Neural progenitor cell (in vitro differentiated cells): ENCODE measurements at places on chromosomes 1 and 21.

- no peak for DNase-seq
Observed at GRCh38 chr1:54763816-54764132, 549 bp downstream of the PARS2 start.

- peak; percentile 94 for DNase-seq
Observed at GRCh38 chr1:63774617-63775417, 1.0 kb downstream of the ROR1 start.

DNA sequence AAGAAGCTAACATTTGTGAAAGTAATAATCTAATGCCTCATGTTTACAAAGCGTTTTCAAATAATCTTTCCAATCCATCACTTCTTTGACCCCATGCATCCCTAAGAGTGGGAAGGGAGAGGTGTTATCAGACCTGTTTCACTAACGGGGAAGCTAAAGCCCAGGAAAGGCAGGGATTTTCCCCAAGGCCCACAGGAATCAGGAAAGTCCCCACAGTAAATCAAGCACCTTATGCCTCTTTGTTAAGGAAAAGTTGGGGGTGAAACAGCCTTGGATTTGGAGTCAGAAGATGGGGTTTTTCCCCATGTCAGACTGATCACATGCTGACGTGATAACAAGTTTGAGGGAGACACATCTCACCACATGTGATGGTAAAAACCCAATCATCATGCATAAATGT lies 20.0 kb upstream of the ANGPTL7 start:
- DNase-seq, result no peak

GRCh38 chr1:58824753-58825389 lies 41.0 kb upstream of the JUN start:
- no peak for DNase-seq

GRCh38 chr1:27544834-27545233 lies 54.9 kb upstream of the WASF2 start:
- DNase-seq, result no peak

DNA sequence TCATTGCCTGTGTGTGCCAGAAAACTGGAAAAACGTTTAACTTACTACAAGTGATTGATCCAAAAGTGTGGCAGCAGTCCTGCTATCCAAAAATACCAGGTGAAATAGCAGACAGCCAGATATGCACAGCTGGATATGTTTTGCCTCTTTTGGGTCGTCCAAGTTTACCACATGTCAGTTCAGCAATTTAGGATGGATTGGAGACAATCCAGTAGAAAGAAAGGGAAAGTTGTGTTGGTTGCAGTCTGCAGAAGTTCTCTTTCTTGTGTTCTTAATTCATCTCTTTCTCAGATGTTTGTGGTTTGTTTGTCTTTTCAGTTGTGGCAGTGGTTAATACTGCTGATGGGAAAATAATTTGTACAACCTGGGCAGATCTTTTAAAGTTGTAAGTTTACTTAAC lies 645.0 kb downstream of the PTPRC start:
- no peak for DNase-seq

DNA sequence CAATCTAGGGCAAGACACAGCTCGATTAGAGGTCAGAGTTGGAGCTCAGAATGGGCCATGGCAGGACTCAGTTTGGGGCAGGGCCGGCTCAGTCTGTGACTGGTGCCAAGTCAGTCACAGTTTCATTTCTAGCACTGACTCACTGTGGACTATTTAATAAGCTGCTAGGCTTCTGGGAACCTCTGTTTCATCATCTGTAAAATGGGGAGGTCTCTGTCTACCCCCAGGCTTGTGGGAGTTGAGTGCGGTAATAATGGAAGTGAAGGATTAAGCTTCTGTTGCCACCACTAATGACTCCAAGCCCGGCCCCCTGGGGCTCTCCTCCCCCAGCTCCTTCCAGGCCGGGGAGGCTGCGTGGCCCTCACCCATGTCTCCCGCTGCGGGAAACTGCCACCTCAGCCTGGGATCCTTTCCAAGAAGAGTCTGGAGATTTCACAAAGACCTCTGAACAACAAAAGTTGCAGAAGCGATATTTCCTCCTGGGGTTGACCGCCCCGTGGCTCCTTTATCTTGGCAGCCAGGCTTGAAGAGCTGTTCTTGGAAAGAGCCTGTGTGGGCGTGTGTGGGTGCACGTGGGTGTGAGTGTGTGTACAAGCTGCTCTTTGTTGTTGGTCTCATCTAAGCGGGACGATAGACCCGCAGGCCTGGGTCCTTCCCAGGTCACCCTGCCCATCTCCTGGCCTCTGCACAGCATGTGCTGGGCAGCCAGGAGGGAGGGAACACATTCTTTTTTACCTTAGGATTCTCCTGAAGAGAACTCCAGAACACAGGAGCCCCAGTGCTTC lies 29.1 kb downstream of the KNCN start:
- DNase-seq, result peak; percentile 39

DNA sequence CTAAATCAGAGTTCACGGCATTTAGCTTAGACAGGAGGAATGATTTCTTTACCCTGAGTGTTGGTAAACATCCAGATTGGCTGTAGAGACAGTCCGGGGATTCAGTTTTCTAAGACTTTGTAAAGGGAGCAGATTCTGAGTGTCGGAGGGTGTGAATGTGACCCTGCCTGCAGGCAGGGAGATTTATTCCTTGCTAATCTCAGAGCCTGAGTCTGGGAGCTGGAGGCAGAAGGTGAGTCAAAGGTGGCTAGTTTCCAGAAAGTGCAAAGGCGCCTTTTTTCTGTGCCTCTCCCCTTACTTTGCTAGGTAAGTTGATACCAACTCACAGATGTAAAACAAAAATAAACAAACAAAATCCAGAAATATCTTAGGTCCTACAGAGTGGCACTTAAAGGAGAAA lies 11.7 kb downstream of the ATP1B1 start:
- DNase-seq, result no peak

DNA sequence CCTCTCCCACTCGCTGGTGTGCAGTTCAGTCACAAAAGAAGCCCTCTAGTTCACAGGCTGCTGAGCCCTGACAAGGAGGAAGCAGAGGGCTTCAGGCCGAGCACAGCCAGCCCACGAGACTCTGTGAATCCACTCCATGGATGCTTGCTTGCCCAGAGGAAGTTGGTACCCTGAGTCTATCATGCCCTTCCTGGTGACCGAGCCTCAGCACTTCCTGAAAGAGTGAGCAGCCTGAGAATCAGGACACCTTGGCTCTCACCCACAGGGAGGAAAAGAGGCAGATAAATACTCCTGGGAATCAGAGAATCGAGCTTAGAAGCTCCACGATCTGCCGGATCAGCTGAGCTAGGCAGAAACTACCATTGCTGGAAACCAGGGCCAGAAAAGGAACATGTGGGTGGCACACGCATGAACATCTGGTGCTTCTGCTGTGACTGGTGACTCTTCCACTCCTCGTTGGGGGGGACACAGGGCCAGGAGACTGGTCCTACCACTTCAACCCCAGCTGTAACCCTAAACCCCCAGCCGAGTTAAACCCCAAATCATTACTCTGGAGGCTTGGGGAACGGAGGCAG lies 376.3 kb upstream of the CAMK1G start:
- DNase-seq, result peak; percentile 3

- DNase-seq, result no peak
Observed at GRCh38 chr1:11886986-11887665, 28.4 kb upstream of the NPPB start.

DNA sequence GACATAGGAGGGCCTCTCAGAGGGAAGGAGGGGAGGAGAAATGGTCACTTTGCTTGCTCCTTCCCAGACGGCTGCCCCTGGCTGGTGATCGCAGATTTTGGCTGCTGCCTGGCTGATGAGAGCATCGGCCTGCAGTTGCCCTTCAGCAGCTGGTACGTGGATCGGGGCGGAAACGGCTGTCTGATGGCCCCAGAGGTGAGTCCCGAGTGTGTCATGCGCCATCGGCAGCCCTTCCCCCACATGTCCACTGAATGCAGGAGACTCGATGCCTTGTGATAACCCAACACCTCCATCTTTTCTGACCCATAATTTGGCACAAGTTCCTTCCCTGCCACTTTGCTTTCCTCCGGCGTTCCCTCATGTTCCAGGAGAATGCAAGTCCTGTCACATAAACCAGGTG lies 12.7 kb downstream of the DDOST start:
- DNase-seq, result no peak

DNA sequence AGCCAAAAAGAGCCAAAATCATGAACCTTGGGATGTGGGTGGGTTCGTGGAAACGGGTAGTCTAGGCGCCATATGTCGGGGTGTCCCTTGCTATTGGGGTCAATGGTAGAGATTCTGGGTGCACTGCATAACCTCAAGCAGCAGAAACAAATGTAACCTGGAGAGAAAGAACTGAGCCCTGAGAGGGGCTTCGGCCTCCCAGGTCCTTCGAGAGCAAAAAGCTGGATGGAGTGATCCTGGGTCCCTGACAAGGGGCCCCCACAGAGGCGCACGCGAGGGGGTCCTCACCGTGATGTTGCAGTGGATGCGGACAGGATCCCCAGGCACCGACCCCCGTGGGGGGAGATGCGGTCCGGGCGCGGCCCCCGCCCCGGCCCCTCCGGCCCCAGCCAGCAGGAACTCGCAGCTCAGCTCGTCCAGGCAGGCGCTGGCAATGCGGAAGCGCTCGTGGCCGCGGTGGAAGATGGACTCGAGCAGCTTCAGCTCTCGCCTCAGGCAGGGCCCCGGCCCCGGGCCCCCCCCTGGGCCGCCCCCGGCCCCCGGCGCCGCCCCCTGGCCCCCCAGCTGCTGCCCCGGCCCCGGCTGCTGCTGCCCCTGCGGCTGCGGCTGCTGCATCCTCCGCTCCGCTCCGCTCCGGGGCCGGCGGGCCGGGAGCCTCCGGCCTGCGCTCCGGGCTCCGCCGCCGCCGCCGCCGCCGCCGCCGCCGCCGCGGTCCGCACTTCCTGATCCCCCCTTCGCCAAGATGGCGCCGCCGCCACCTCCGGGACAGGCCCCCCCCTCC lies at the start of gene UBE2Q1:
UBE2Q1 (minus strand) TSS at position 724 of the 781 bp plus-strand sequence; CDS start at position 615, 109 bp downstream.
- DNase-seq, result no peak

GRCh38 chr1:188489336-188490112 lies 1660.8 kb downstream of the PLA2G4A start:
- peak; percentile 62 for DNase-seq

GRCh38 chr1:18200918-18201317 lies 93.3 kb downstream of the IGSF21 start:
- no peak for DNase-seq

DNA sequence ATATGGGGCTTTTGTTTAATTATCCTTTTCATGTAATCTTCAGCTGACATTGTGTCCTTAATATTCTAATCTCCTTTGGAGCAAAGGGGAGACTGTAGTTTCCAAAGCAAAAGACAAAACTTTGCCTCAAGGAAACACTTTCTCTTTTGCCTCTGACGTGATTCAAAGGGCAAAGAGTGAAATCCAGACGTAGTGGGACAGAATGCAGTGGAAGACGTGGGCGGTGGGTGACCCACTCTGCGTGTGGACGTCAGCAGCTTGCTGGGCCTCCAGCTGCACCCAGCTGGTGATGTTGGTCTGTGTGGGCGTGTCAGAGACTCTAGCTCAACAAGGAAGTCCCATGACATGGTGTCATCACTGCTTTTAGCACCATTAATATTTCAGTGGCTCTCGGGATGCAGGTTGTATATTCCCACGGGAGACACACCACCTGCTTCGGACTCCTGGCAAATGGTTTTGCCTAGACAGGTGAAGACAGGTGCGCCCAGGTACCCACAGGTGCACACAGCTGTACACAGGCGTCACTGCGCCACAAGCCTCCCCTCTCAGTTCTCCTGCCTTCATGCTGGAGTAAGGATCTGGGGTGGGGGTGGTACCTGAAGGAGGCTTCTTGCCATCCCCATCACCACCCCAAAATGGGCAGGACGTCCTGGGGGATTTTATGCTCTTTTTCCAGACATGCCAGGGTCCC lies 292.1 kb upstream of the VAMP3 start:
- DNase-seq, result no peak

DNA sequence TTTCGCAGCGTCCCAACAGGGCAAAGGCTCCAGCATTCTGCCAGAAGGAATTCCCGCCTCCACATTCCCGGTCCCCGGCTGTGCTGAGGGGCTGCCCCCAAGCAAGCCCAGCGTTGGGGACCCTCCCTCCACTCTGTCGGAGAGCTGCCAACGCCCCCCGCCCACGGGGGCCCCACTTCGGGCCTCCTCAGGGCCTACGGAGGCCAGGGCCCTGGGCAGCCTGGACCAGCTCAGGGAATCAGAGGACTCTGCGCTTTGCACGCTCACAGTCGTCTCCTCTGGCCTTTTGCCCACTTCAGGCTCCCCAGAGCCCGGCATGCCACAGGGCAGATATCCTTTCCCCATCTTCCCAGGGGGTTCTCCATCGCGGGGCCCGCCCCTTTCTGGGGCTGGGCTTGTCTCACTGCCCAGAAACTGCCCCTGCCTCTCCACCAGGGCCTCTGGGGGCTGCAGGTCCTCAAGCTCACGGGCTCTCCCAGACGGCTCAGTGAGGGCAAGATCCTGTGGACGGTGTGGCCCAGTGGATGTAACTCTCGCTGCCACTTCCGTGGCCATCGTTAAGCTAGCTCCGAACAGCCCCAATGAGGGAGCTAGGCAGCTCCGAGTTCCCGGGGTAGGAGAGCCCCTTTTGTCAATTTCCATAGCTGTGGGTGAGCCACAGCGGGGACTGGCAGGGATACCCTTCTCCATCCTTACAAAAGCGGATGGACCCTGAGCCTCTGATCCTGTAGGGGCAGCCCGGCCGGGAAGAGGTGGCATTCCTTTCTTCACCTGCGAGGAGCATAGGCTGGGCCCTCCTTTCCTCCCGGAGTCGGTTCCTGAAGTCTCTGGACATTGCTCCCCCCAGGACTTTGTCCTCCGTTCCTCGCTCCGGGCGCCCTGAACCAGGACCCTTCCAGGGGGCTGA lies 2.8 kb downstream of the ITPKB start:
- DNase-seq, result peak; percentile 36

- no peak for DNase-seq
Observed at GRCh38 chr1:118290571-118290970, 105.5 kb upstream of the SPAG17 start.

GRCh38 chr1:181015251-181015615 lies 7.4 kb downstream of the STX6 start:
- no peak for DNase-seq

- no peak for DNase-seq
Observed at GRCh38 chr1:214896921-214897320, 185.6 kb upstream of the KCNK2 start.

DNA sequence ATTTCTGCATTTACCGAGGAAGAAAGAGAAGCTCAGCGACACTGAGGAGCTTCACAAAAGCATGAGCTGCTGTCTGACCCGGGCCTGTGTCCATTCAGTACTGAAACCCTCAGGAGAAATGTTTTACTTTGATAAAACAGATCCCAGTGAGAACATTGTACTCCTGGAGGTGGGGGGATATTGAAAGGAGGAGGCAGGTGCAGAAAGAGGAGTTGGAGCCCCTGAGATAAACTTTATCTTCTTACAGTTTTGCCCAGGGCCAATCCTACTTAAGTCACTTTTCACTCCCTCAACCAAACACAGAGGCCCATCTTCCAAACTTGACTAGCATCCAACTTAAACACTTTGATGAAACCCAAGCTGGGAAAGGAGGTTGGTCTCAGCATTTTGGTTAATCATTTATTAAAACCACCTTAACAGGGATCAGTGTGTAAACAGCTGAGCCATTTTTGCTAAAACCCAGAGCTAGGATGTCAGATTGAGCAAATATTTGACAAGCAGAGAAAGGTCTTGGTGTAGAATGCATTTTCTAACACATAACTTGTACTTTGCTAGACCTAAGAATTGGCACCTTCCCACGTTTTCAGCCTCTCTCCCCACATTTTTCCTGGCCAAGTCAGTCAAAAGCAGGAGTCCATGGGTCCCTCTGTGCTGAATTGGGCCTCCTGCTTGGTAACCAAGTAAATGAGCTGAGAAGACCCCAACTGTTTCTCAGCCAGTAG lies 32.5 kb upstream of the SARS1 start:
- DNase-seq, result no peak

GRCh38 chr1:229221106-229222019 lies 49.5 kb upstream of the RAB4A start:
- DNase-seq, result no peak
